ENCODE measurements at places on chromosomes 12 and 14.

GRCh38 chr14:104600805-104601204 lies 3.8 kb downstream of the TMEM179 start:
- no peak for DNase-seq

DNA sequence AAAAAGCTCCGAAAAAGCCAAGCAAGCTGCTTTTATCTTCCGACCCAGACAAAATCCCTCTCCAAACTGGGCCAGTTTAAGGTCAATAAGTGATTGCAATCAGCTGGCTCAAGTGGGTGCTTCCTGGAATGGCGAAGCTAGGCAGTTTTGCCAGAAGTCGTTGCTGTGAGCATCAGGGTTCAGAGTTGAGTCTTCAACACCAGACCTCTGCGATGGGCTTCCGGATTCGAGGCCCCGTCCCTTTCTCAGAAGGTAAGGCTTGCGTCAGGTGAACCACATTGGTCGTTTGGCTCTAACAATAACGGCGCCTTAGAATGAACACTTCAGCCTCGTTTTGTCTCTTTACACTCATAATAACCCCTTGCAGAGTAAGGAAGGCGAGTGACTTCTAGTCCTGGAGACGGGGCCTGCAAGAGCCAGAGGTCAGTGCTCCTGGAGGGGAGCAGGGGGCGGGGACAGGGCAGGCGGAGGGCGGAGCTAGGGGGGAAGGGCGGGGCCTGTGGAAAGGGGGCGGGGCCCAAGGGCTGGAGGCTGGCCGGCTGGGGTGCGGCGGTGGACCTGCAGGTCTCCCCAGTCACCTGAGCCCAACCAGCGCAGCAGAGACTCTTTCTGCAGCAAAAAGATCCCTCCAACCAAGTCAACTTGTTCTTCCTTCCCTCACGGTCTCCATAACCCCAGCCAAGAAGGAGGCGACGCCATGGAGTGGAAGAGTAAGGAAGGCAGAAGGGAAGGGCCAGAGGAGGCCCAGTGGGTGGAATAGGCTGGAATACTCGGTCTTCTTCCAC lies 34.0 kb upstream of the NFYB start:
- DNase-seq, result no peak

DNA sequence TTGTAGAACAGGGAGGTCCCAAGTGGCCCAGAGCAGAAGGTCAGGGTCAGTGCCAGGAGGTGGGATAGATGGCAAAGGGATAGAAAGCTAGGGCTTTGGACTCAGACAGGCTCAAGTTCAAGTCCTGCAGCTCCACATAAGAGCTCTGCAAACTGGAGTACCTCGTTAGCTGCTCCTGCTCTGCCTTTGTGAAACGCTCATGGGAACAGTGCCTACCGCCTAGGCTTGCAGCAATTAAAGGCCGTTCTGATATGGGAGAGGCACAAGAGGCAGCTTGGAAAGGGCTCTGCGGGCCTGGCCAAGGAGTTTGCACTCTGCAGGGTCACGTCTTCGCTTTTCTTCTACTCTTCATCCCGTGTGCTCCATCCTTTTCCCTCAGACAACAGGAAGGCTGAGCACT lies 54.1 kb downstream of the MAP1LC3B2 start:
- DNase-seq, result no peak

DNA sequence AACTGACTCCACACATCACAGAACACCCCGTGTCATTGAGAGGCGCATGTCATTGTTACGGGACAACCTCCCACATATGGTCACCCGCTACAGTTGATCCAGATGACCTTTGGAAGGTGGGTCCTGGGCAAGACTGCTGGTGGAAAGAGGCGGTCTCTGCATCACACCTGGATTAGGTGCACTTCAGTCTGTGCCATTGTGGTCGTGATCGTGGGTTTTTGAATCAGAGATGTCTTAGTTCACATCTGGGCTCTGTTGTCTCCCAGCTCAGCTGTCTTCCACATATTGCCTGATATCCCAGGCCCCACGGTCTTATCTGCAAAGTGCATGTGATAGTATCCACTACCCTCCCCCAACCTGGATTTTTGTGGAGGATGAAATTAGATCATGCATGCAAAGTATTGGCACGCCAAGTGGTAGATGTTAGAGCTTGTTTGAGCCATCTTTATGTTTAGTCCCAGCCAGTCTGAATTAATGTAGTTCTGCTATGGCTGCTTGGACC lies 208.7 kb upstream of the FOXN3 start:
- no peak for DNase-seq

DNA sequence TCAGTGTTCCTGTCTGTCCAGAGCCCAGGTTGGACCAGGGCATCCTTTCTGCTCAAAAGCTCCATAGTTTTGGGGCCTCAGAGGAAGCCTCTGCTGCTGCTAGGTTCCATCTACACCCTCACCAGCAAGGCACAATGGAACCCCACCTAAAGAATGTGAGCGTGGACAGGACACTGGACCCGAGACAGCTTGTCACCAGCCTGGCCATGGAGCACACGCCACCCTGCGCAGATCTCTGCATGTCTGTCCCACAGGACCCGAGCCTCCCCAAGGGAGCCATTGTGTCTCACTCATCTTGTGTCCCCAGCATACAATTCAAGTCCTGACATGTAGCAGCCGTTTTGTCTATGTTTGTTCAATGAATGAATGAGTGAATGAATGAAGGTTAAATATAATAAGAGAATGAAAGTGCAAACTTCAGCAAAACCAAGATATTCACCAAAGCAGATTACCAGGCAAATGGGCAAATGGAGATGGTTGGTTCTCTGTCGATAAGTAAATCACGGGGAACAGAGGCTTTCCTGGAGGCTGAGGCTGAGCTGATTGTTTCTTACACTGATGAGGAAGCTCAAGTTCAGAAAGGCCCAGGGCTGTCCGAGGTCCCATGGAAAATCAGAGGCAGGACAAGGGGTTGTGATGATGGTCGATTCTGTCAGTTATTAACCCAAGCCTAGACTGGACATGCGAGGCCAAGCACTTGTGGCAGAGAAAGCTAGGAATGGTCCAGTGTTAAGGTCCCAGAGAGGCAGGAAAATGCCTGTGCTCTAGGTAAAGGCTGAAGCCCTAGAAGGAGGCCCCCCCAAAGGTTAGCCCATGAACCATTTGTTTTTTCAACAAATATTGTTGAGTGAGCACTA lies 27.0 kb downstream of the SERPINA3 start:
- no peak for DNase-seq

- no peak for DNase-seq
Observed at GRCh38 chr12:124350491-124350890, 55.6 kb downstream of the RFLNA start.

- DNase-seq, result peak; percentile 33
Observed at GRCh38 chr12:108565976-108566375, 3.6 kb downstream of the ISCU start.

- DNase-seq, result no peak
Observed at GRCh38 chr14:36271222-36271621, 49.2 kb downstream of the MBIP start.

GRCh38 chr14:104708606-104709268 lies 15.3 kb upstream of the ADSS1 start:
- peak; percentile 65 for DNase-seq

- no peak for DNase-seq
Observed at GRCh38 chr12:99611117-99611516, 36.4 kb upstream of the GARIN6 start.

GRCh38 chr12:123449249-123449733 lies 8.6 kb upstream of the SNRNP35 start:
- no peak for DNase-seq

DNA sequence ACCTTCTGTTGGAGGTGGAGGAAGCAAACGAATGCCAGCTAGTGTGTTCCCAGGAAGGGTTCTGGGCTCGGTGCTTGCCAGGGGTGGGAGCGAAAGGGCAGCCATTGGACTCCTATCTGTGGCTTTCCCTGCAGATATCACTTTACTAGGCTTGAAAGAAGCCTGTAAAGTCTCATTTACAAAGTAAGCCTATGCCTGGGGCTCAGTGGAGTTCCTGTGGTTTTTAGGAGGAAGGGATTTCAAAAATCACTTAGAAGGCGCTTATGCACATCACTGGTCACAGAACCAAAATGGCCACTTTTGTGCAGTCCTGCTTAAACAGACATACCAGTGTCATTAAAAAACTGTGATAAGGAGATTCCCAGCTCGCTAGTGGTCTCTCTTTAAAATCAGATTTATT lies 22.7 kb downstream of the CLMN start:
- DNase-seq, result no peak

DNA sequence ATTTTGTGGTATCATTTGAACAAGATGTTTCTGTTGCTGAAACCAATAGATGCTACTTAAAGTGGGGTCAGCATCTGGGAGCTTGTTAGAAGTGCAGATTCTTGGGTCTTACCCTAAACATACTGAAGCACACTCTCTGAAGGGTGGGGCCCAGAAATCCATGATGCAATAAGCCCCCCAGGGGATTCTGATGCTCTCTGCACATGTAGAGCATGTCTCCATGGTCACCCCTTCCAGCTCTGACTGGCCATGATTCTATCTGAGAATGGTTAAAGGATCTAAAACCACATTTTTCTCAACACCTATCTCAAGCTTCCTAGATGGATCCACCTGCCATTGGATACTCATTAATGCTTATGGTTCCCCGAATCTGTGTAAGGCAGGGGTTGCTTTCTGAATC lies 20.4 kb downstream of the JDP2 start:
- no peak for DNase-seq

- no peak for DNase-seq
Observed at GRCh38 chr12:90355711-90356355, 599.1 kb downstream of the CCER1 start.

GRCh38 chr14:42533476-42533875 lies 926.8 kb downstream of the LRFN5 start:
- no peak for DNase-seq

- DNase-seq, result no peak
Observed at GRCh38 chr12:108156717-108157116, 27.6 kb downstream of the WSCD2 start.

DNA sequence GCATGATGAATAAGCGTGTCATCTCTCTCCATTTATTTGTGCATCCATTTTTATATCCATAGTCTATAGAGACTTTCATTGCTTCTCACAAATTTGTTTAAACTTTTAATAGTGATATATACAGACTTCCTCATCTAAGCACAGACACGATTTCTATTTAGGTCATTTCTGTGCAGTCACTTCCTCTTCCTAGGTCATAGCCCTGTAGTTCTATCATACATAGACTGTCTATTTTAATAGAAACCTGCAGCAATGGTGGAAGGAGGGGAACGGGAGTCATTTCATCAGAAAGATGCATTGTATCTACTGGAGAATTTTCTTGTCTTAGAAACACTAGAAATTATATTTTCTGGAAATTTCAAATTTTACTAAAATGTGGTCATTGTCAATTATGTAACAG lies 133.4 kb upstream of the FGD4 start:
- no peak for DNase-seq

DNA sequence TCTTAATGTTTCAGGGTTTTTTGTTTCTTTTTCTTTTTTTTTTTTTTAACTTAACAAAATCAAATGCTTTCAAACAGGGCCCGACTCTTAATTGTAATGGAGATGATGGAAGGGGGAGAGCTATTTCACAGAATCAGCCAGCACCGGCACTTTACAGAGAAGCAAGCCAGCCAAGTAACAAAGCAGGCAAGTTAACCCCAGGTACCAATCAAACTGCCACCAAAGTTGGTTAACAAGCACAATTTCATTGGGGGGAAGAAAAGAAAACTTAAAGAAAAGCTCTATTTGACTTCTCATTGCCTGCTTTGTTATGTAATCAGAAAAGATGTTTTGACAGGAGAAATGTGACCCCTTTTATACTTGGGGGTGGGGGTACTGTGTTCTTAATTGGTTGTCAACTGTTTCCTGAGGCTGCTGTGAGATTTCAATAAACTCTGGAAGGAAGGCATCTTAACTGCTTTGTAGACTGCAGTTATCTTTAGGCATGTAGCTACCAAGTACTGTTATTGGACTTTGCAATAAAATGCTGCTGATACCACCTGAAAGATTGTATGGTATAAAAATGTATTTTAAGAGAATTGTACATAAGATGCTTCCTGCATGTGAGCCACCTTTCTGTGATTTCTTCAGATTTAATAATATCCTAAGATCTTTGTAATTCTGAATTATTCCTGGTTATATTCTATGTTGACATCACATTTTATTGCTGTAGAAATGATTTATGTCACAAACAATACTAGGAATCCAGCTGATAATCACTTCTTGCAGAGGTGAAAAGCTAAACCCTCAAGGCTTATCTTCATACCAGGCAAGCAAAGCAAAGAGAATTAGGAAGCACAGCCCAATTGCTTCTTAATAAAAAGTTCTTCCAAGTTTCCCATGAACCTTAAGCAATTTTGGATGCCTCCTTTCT lies 26.9 kb downstream of the MAPKAPK5 start:
- DNase-seq, result no peak

DNA sequence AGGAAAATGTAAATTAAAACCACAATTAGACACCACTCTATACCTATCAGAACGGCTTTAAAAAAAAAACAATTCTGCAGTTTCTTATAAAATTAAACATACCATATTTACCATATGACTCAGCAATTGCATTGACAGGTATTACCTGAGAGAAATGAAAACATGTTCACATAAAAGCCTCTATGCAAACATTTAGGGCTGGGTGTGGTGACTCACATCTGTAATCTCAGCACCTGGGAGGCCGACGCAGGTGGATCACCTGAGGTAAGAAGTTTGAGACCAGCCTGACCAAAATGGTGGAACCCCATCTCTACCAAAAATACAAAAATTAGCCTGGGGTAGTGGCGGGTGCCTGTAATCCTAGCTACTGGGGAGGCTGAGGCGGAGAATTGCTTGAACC lies 41.1 kb downstream of the SPTB start:
- DNase-seq, result no peak

DNA sequence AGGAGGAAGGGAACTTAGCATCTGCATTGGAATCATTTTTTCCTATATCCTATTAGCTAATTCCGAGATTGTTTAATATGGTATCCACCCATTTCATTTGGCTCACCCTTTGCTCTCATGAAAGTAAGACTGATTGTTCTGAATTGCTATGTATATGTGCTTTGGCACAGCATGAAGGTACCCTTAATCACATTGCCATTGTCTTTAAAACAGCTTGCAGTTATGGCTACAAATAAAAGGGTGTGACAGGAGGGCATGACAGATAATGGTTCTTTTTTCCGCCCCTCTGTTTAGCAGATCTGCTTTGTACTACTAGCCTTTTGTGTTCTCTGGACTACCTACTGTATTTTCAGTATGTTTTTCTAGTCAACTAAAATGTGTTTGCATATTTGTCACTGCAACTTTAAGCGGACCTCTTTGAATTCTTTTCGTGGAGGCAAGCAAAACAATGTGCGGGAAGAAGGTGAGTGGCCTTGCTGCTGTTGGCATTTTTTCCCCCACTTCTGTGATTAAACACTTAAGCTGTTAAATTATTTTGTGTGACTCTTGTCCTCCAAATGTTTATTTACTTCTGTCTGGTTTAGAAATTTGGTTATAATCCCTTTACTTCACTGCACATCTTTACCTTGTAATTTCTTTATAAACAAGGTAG lies 35.8 kb downstream of the FBXO34 start:
- no peak for DNase-seq

GRCh38 chr12:104426926-104427546 lies 29.7 kb upstream of the CHST11 start:
- no peak for DNase-seq
